ENCODE measurements at places on chromosomes 7 and 10.

DNA sequence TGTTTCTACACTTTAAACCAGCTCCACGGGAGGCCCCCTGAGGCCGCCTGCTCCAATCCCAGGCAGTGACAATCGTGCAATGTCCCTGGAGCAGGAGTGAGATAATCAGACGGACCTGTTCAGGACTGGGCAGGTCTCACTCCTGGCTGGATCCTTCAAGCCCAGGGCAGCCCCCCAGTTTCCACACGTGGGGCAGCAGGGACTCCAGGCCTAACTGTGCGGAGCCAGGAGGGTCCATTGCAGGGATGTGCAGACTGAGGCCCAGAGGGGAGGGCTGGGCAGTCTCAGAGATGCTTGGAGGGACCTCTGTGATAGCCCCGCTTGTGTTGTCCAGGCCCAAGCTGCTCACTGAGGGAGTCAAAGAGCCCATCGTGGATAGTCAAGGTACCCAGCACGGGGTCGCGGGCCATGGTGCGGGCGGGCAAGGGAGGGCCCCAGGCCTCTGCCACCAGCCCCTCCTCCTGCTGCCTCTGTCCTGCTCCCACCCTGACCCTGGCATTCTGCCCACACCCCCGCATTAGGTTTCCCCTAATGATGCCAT lies 110.5 kb upstream of the KCTD7 start:
- DNase-seq: no peak

- no peak for DNase-seq
These were observed 36.2 kb upstream of the ACTR3B start for GRCh38 chr7:152723364-152723763.

- no peak for DNase-seq
These were observed 120.1 kb downstream of the LRRN3 start for GRCh38 chr7:111210996-111211395.

- DNase-seq: no peak
These were observed 54.1 kb downstream of the PLPP4 start for GRCh38 chr10:120511165-120511564.

DNA sequence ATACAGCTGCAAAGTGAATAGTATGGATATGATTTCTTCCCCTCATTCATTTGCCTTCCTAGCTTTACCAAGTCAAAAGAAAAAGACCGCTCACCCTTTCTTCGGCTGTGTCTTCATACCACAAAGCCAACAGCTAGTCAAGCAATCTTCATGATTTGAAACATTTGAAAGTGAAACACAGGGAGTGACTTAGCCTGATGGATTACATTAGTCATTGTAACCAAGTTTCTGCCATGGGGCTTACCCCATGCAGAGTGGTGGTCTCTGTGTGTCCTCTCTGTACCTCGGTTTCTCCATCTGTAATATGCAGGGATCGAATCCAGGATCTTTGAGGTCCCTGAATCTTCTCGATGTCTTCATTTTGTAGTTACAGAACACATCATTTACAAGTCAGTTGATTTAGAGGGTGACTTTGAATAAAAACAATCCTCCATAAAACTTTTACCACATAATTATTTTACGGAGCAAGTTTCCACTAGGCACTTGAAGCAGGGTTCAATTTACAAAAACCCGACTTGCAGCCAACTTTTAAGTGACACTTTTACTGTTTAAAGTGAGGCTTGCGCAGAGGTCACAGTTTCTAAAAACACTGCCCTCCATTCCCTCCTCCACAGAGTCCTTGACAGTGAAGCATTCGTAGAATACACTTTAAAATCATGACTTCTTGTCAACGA lies 2.2 kb upstream of the LGI1 start:
- no peak for DNase-seq

DNA sequence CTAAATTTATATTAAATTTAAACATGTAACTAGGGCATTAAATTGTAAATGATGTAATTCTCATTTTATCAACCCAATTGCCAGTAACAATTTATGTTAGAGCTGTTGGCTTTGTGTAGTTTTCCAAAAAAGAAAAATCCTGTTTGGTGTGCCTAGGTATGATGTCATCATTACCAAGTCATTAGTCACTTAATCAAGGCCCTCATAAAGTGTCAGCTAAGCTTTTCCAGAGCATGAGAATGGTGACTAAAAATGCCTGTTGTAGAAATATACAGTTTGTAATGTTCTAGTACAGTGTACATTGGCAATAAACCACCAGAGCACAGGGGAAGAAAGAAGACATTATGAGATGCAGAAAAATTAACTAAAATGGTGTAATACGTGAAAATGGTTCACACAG lies 593.8 kb upstream of the ANKRD30A start:
- no peak for DNase-seq

DNA sequence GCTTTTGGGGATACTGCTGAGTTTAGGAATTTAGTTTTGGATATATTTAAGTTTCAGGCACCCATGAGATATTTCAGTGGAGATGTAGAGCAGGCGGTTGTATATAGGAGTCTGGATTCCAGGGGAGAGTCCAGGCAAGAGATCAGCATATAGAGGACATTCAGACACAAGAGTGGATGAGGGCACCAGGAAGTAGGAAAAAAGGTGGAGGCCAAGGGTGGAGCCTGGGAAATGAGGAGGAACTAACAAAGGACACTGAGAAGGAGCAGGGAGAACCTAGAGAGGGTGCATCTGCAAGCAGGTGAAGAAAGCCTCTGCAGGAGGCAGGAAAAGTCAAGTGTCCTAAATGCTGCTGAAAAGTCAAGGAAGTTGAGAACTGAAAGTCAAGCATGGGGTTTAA lies 13.1 kb upstream of the PDLIM1 start:
- no peak for DNase-seq
